ENCODE measurements at places on chromosomes 6 and 20. TPM values are rescaled to one million over a fixed set of nuclear protein-coding genes. Genes with fewer than 3 reads are reported as not detected.

Gene BMP2
- 5.7 TPM for total RNA-seq

Gene MRAP2
- total RNA-seq = 7.7 TPM

Gene AIF1
- total RNA-seq = 6.9 TPM

Gene MCHR2
- 12.6 TPM for total RNA-seq

Gene LIN28B
- total RNA-seq = 0.41 TPM

Gene FHL5
- total RNA-seq = 0.41 TPM

Gene TMC2
- total RNA-seq = 4.5 TPM

Gene SAMD3
- total RNA-seq = 18.3 TPM

Gene CD109
- 1.6 TPM for total RNA-seq

Gene PXMP4
- 10.6 TPM for total RNA-seq

Gene CLVS2
- total RNA-seq = 34.2 TPM

Gene IMPG1
- total RNA-seq = not detected

Gene CCM2L
- total RNA-seq = 2.9 TPM

Gene SIM1
- total RNA-seq = not detected

Gene ADAM33
- 2.4 TPM for total RNA-seq

Gene SDHAF4
- total RNA-seq = 33.4 TPM

Gene CCN6
- not detected for total RNA-seq

Gene KCNG1
- total RNA-seq = 22.4 TPM

Gene MYLK2
- 0.82 TPM for total RNA-seq

Gene PLCB1
- total RNA-seq = 48.9 TPM

Gene ADTRP
- 1.6 TPM for total RNA-seq

Gene PPP1R18
- 44.0 TPM for total RNA-seq

Gene E2F3
- total RNA-seq = 4.1 TPM

Gene MMS22L
- total RNA-seq = 9.4 TPM

Gene SCUBE3
- 1.6 TPM for total RNA-seq

Gene POM121L2
- total RNA-seq = not detected

Gene OPRL1
- total RNA-seq = 13.5 TPM

Gene TSPYL1
- 220 TPM for total RNA-seq
